ENCODE measurements at places on chromosomes 13 and 19.
A peak's percentile ranks its signal among the peaks of the same experiment; 100 is the strongest.

DNA sequence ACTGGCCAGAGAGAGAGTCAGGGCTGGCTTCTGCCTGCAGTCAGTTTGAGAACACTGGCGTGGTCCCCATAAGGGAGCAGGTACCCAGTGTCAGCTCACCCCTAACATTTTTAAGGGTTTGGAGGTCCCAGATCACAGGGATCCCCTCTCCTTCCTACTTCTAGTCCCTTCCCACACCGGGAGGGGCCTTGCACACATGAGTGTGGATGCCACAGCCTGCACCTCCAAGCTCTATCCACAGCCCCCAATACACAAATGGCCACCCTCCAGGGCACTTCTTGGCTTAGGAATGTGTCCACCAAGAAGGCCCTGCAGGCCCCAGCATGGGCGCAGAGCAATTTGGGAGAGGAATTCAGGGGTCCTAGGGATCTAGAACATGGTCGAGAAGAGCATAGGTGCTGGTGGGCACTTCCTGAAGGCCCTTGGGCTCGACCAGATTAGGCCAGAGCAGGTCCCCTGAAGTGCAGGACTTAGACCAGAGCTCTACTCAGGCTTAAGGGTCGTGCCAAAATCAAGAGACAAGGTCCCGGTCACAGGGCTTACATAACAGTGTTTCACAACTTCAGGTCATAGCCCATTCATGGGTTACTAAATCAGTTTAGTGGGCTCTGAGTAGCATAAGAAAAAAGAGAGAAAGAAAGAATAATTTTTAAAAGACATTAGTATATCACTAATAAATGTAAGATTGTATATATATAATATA lies 16.0 kb downstream of the FXYD5 start:
- no peak for DNase-seq

DNA sequence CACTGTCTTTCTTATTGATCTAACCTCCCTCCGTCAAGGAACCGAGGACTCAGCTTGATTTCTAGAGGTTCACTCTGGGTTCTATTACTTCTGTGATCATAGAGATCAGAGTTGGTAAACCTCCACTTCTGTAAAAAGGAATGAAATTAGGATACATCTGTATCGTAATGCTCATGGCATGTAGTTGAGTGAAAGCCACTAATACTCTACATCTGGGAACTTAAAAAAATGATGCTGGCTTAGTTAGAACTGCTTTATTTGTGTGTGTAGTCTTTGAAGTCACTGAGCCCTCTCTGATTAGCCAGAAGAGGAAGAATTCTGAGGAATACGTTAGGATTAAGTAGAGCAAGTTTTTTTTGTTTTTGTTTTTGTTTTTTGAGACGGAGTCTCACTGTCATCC lies 140.8 kb downstream of the GGACT start:
- DNase-seq: no peak

DNA sequence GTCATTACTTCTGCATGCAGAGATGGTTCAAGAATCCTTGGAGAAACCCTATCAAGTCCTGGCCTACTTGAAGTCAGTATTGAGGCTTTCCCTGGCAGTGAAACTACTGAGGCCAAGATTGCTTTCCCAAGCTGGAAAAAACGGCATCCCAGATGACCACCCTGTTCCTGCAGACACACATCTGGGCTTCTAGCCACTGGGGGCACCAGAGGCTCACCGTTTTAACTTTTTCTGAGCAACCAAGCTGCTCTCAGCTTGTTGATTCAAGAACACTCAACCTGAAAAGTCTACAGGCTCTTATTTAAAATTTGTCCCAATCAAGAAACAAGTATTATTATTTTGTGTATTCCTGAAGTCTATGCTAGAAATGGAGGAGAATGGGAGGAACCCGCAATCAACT lies 66.6 kb downstream of the SPRYD7 start:
- no peak for DNase-seq

- DNase-seq: no peak
These were observed 4.1 kb downstream of the AZU1 start for GRCh38 chr19:831407-832369.

- DNase-seq: peak; percentile 68
These were observed 42.8 kb downstream of the GAS6 start for GRCh38 chr13:113820813-113821651.

- DNase-seq: no peak
These were observed 2.9 kb upstream of the CHST8 start for GRCh38 chr19:33618884-33619283.

DNA sequence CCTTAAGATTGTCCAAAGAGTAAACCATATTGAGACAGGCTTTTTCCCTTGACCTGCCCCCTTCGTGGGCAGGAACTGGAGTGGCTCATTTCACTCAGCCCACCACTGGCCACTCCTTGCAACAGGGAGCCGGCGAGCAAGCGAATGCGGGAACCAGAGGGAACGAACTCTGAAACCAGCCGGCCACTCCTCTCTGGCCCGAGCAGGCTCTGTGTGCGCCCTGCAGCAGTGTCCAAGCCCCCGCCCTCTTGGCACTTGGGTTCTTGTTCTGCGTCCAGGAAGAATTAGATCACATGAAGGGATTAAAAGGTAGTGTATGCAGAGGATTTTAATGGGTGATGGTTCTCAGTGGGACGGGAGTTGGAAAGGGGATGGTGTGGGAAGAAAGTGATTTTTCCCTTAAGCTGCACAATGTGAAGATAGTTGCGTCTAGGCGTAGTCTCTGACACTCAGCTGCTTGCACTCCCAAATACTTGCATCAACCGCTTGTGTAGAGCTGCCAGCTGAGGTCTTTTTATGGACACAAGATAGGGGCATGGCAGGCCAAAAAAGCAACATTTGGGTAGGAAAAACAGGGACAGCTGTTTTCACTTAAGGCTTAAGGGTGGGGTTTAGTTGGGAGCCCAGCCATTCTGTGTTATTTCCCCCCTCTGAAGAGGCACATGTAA lies 1209.7 kb upstream of the PCDH20 start:
- DNase-seq: no peak

DNA sequence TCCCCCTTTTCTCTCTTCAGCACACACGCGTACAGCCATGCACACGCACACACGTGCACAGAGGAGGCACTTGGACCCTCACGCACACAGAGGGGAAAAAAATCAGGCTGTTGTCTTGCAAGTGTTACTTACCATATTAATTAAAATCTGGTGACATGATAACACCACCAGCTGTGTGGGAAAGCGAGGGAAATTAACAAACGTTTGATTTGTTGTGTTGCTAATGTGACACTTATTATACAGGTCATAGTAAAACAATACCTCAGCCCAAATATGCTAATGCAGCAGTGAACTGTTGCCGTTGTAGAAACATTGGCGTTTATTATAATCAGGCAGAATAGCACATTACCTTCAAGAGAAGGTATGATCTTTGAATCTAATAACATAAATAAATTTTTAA lies 211.7 kb downstream of the TEX29 start:
- DNase-seq: no peak

DNA sequence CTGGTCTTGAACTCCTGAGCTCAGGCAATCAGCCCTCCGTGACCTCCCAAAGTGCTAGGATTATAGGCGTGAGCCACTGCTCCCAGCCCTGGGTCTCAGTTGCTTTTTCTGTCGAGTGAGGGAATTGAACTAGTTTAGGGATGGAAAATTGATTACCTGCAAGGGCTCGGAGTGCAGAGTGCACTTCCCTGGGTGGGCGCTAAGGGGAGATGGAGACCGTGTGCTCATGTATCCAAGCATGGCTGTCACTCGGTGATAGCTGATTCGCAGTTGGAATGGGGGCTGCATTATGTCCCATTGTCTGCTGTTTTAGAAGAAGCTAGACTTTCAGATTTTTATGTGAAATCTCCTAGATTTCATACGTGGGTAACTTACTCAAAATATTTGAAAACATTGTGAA lies 139.9 kb upstream of the RFC3 start:
- DNase-seq: no peak

- no peak for DNase-seq
These were observed at the start of gene EML2 for GRCh38 chr19:45638930-45639729. Gene EML2, minus strand, starts transcription at chr19:45639397. Its CDS starts 21 bp downstream, at chr19:45639376.

GRCh38 chr13:71727042-71727441 lies 140.0 kb downstream of the DACH1 start:
- DNase-seq: no peak

- DNase-seq: no peak
These were observed 5.0 kb downstream of the NFILZ start for GRCh38 chr19:8635422-8635821.

DNA sequence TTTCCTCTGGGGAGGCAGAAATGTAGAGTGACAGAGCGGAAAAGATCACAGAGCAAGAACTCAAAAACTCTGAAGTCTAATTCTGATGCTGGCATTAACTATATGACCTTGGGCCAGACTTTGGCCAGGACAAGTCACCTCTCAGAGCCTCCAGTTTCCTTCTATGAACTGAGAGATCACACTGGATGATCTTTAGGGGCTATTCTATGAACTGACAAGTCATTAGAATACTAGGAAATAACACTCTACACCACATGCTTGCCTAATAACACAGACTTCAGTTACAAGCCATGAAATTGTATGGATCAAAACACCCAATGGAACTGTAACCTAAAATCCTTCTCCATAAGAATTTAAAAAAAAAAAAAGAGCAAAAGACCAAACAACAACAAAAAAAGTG lies 16.9 kb downstream of the SLC25A30 start:
- DNase-seq: no peak

DNA sequence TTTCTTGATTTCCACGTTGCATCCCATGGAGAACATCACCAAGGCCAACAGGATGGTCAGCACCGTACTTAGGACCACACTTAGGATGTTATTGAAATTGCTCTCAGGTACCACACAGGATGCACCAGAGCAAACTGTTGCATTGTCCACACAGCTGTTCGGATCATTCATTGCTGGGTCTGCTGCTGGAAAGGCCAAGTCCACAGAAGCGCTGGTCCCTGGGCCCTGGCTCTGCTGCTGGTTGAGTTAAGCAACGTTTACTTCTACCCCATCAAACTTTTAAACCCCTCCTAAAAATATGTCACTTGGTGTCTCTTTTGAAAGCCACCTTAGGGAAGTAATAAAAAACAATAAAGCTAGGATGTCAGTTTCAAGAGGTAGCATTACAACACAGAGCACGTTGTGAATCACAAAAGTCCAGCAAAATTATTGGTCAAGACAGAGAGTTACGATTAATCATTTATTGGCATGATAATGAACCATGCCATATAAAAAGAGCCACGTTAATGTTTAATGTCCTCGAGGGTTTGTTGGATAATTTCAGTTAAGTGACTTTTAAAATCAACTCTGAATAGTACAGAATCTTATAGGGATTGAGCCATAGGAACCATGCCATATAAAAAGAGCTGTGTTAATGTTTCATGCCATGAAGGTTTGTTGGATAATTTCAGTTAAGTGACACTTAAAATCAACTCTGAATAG lies at the start of gene SLC10A2:
Gene SLC10A2, minus strand, starts transcription at position 339 of the 702 bp plus-strand sequence. Its CDS starts 168 bp downstream, at position 171.
- DNase-seq: no peak
